B cell (primary cell): ENCODE measurements at places on chromosomes 5 and 9. TPM values are rescaled to one million over a fixed set of nuclear protein-coding genes. Genes with fewer than 3 reads are reported as not detected.

Gene SPINK5
- not detected in 2 replicates for total RNA-seq

Gene AFAP1L1
- total RNA-seq: not detected in 2 replicates

Gene IL13
- 0.42 TPM in 1 of 2 replicates, not detected in the other for total RNA-seq

Gene SV2C
- total RNA-seq: 0.07 TPM in 1 of 2 replicates, not detected in the other

Gene FYB1
- total RNA-seq: 1.00 and 1.3 TPM in 2 replicates
